ENCODE measurements at places on chromosomes 13 and 19.

- no peak for DNase-seq
Measured at GRCh38 chr13:23292586-23292985, 111.8 kb downstream of the SGCG start.

GRCh38 chr19:31770223-31770622 is 421.0 kb upstream of the TSHZ3 start:
- DNase-seq: no peak

GRCh38 chr13:97491452-97491851 is 57.5 kb downstream of the RAP2A start:
- DNase-seq: no peak

GRCh38 chr13:20359335-20359734 is 127.2 kb upstream of the GJB6 start:
- DNase-seq: peak; percentile 80

- peak; percentile 69 for DNase-seq
Measured at GRCh38 chr19:11736696-11737095, 2.0 kb downstream of the ZNF823 start.

GRCh38 chr13:61795580-61795979 is 379.9 kb upstream of the PCDH20 start:
- no peak for DNase-seq

- peak; percentile 41 for DNase-seq
Measured at GRCh38 chr19:53158119-53158656, 665 bp downstream of the ZNF347 start.

DNA sequence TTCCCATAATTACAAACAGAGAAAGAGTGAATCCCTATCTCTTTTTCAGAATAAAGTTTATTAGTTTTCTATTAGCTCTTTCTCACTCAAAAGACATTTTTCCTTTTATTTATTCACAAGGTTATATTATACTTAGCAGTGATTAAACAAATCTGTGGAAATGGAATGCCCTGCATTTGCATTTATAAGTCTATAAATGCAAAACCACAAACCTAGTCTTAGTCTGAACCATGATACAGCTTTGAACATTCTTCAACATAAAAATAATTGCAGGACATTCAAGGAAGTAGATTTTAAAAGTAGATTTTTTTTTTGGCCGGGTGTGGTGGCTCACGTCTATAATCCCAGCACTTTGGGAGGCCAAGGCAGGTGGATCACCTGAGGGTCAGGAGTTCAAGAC is 8.3 kb downstream of the XPO4 start:
- DNase-seq: no peak

- peak; percentile 70 for DNase-seq
Measured at GRCh38 chr13:46179491-46179908, 2.5 kb downstream of the LCP1 start.

GRCh38 chr19:1756705-1757465 is 3.6 kb downstream of the ONECUT3 start:
- DNase-seq: peak; percentile 16

DNA sequence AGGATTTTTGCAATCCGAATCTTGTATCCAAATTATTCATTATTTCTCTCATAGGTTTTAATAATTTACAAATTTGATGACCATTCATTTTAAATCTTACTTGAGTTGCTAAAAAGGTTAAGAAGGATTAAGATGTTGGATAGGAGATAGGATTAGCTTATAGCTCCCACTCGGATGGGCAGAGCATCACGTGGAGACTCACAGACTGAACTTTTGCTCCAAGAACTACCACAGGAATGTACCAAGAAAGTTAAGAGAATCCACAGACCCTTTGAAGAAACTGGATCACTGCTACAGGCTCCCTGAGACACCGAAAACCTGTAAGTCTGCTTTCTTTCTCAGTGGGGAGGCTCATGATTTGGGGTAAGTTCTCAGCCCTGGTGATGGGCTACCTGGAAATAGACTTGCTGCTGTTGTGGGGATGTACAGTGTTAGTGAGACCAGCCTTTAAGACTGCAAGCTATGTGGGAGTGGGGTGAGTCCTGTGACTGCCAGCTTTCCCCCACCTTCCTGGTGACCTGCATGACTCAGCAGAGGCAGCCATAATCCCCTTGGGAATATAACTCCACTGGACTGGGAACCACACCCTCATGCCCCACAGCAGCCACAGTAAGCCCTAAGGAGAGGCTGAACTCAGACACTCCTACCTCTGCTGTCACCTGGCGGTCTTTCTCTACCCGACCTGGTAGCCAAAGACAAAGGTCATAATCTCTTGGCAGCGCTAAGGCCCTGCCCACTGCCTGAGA is 1458.0 kb downstream of the OLFM4 start:
- no peak for DNase-seq

GRCh38 chr19:39867133-39867532 is 21.0 kb upstream of the FBL start:
- no peak for DNase-seq

DNA sequence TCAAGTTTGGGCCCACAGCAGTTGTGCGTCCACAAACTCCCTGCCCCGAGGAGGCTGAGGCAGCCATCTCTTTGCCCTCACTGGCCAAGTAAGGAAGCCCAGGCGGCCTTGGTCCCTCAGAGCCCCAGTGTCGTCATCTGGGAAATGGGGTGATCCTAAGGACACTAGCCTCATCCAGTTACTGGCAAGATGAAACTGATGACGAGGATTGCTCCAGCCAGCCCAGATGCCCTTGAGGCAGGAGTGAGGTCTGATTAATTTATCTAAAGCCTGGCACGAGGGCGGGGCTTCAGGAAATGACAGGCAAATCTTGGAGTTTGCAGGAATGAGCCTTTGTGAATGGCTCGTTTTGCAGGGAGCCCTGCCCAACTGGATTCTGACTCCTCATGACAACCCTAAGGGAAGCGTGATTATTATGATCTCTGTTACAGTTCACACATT is 5.6 kb downstream of the LIPE start:
- no peak for DNase-seq

DNA sequence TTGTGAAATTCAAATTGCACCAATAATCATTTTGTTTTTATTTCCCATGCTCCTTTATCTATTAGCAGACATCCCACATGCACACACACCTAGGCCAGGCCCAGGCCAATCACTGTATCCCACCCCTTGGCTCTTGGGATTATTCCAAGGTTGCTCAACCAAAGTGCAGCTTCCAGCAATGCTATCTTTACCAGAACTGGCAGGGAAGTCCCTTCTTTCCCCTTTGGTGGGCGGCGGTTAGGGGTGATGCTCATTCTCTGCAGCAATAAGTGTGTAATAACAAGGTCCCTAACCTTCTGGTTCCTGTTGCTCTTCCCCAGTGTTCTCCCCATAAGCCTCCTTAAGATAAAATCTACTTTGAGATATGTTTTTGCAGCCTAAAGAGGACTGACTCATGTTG is 18.3 kb upstream of the KCTD12 start:
- DNase-seq: peak; percentile 59

DNA sequence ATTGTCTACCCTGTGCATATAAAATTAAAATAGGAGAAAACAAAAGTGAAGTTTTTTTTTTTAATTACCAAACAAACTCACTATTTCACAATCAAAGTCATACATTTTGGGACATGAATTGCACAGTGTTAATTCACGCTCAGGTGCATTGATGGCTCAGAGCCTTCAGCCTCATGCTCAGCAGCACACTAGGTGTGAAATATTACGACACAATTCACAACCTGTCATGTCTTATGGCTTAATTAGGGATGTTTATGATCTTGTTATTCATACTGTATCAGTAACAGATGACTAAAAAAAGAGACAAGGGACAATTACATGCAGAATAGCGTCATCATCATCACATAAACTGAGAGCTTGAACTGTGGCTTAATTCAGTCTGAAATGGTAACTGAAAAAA is 2005.5 kb upstream of the PCDH20 start:
- DNase-seq: no peak

- peak; percentile 91 for DNase-seq
Measured at GRCh38 chr19:8001995-8002849, 3.2 kb downstream of the ELAVL1 start.

- no peak for DNase-seq
Measured at GRCh38 chr13:95209109-95209508, 92.1 kb downstream of the ABCC4 start.

DNA sequence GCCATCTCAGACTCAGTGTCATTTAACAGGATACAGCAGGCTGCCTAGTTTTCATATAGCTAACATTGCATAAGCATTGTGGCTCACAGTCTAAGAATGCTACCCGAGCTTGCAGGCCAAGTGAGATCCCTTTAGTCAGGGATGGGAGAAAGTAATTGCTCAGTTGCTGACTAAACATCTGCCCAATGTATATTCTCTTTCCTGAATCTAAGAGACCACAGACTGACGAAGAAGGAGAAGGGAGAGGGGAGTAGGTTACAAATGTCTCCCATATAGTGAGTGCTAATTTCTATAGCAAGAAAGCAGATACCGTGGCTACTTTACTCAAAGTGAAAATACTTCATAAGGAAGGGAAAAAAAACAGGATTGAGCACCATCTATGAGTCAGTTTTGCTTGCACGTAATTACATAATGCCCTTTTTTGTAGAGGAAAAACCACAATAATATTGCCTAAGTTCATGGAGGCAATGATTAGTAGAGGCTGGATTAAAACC is 453.9 kb downstream of the COG6 start:
- peak; percentile 44 for DNase-seq

DNA sequence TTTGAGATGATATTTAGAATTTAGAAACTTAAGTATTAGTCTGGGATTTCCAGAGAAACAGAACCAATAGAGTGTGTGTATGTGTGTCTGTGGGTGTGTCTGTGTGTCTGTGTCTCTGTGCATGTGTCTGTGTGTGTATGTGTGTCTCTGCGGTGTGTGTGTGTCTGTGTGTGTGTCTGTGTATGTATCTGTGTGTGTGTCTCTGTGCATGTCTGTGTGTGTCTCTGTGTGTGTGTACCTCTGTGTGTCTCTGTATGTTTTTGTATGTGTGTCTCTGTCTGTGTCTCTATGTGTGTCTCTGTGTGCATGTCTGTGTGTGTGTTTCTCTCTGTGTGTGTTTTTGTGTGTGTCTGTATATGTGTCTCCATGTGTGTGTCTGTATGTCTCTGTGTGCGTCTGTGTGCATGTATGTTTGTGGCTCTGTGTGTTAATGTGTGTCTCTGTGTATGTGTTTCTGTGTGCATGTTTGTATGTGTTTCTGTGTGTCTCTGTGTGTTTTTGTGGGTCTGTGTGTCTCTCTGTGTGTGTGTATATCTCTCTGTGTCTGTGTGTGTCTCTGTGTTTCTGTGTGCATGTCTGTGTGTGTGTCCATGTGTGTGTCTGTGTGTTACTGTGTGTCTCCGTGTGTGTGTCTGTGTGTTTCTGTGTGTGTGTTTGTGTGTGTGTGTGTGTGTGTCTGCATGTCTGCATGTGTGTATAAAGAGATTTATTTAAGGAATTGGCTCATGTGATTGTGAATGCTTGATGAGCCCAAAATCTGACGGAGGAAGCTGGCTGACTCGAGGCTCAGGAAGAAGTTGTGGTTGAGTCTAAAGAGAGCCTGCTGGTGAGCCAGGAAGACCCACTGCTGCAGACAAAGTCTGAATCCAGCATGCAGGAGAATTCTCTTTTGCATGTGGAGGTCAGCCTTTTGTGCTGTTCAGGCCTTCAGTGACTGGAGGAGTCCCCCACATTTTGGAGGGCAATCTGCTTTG is 22.2 kb downstream of the GPR42 start:
- peak; percentile 35 for DNase-seq

DNA sequence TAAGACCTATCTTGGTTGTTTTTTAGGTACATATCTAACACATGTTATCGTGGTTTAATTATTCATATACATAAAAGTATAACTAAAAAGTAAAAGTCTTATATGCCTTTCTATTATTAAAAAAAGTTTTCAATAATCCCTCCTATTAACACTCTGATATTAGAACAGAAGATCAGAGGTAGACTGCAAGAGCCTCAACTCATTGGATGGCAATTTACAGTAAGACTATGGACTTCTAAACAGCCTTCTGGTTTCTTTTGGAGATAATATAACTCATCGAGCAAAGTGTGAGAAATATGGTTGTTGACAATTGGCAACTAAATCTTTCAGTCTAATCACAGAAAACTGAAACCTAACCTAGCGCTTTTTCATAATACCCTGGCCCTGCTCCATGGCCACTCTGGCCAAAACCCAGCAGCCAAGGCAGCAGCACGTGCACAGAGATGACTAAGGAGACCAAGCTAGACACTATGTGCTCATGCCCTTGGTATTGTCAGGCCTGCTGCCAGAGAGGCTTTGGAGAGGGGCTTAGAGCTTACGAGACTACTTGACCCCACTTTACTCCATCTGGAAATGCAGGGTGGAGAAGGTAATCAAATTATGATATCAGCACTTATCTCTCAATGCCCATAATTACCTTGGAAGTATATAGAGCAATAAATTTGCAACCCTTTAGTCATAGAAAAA is 40.6 kb upstream of the EEF1AKMT1 start:
- no peak for DNase-seq

- DNase-seq: peak; percentile 57
Measured at GRCh38 chr19:52935434-52935833, 12.2 kb upstream of the ZNF888 start.

GRCh38 chr13:102484329-102484728 is 82.5 kb upstream of the FGF14 start:
- DNase-seq: no peak

DNA sequence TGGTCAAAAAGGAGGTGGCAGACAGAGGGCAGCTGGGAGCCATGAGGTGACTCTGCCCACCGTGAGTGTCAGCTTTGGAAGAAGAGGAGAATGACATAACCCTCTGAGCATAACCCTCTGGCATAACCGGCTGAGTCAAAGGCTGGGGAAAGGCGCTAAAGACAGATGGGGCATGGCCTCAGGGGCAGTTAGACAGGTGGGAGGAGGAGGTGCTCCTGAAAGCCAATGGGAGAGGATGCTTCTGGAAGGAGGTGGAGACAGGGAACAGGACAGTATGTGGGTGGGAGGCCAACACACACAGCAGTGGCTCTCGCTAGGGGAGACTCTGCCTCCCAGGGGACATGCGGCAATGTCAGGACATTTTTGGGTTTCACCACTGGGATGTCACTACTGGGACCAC is 17.1 kb downstream of the ELAVL1 start:
- no peak for DNase-seq

GRCh38 chr13:71576571-71576970 is 290.4 kb downstream of the DACH1 start:
- no peak for DNase-seq

DNA sequence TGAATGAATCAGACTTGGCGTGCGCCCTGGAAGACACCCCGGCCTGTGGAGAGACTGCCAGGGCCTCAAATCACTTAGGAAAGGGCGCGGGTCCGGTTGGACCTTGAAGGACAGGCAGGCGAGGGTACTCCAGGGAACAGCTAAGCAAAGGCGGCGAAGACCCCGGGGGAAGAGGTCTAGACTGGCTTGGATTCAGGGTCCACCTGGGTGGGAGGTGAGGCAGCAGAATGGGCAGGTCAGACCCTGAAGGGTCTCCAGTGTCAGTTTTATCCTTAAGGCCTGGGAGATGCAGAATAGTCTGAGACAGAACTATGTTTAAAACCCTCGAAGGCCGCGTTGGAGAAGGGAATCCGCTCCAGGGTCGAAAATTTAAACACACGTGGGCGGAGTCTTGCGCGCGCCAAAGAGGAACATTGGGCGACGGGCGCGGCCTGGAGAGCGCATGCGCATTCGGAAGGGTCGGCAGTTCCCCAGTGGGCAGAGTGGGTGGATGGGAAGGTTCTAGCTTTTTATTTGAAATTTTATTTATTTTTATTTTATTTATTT is 567 bp upstream of the SMG9 start:
- DNase-seq: peak; percentile 93

- DNase-seq: peak; percentile 58
Measured at GRCh38 chr19:18319591-18320135, 3.2 kb downstream of the LSM4 start.
